ELR (cell line): ENCODE measurements at places on chromosomes 2 and 18.
A peak's percentile ranks its signal among the peaks of the same experiment; 100 is the strongest.

GRCh38 chr2:238107525-238108422 is 7.6 kb downstream of the ESPNL start:
- no peak for DNase-seq

DNA sequence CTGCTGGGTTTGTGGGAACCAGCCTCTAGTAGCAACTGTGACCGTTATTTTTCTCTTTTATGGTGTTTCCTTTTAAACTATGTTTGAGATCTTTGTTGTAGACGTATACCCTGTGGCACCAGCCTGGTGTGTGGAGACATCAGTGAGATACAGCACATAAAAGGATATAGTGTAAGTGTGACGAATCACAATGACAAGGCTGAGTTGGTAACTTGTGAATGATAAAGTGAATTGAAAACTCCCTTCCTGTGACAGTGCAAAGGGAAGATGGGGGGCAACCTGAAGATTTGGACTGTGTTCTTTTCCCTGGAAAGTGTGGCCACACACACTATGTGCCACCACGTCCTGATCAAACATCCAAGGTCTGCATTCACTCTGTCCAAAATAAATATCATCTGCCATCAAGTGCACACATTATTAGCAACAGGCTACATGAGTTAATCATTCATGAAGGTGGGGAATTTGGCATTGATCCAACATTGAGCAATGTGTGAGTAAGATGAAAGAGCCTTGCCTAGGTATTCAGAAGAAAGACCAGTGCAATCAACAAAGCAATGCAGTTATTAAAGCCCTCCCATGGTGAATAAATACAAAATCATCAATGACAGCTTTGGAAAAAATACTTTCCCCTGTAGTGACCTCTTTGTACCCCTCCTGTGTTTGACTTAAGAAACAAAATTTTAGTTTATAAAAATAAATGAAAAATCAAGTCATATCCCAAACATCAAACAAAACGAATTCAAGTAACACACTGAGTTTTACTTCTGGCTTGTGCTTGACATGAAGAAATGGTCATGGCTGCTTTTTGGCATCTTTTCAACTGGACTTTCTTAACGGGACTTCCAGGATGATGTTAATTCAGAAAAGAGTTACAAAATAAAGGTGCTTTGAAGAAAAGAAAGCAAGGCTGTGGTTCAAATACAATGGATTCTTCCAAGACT is 1280.5 kb upstream of the ZEB2 start:
- peak; percentile 26 for DNase-seq

GRCh38 chr18:33757037-33757436 is 179.0 kb downstream of the ASXL3 start:
- DNase-seq, result no peak

GRCh38 chr2:28497206-28497605 is 1.3 kb downstream of the PLB1 start:
- DNase-seq, result no peak

DNA sequence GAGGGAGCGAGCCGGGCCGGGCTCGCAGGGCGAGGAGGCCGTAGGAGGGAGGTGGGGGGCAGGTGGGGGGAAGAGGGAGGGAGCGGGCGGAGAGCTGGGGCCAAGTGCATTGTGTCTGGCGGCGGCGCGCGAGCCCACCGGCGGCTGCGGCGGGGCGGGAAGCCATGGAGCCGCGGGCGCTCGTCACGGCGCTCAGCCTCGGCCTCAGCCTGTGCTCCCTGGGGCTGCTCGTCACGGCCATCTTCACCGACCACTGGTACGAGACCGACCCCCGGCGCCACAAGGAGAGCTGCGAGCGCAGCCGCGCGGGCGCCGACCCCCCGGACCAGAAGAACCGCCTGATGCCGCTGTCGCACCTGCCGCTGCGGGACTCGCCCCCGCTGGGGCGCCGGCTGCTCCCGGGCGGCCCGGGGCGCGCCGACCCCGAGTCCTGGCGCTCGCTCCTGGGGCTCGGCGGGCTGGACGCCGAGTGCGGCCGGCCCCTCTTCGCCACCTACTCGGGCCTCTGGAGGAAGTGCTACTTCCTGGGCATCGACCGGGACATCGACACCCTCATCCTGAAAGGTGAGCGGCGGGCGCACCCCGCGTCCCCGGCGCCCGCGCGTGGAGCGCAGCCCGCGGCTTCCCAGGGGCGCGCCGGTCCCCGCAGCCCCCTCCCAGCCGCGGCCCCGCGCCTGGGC is at the start of gene TMEM178A:
Gene TMEM178A (plus strand): TSS at position 107 of the 680 bp plus-strand sequence. CDS start 58 bp downstream, at position 165.
- peak; percentile 24 for DNase-seq

- peak; percentile 16 for DNase-seq
Observed at GRCh38 chr2:96775160-96775559, 14.5 kb downstream of the CNNM4 start.

DNA sequence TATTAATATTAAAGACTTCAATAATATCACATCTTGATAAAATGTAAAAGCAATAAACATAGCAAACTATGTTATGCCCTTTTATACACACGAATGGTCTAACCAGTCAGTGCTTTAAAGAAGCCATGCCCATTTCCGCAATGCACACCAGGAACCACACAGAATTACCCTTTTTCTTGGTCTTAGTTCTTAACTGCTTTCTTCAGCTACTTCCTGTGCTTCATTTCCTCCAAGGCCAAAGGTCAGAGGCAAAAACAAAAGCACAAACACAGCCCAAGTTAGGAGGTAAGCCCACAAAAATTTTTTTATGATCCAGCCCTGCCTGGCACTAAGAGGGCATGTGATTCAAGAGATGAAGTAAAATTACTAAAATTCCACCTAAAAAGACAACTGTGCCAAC is 267.2 kb downstream of the FBXO15 start:
- DNase-seq, result peak; percentile 3

- DNase-seq, result no peak
Observed at GRCh38 chr2:143482316-143482715, 353.1 kb downstream of the ARHGAP15 start.

DNA sequence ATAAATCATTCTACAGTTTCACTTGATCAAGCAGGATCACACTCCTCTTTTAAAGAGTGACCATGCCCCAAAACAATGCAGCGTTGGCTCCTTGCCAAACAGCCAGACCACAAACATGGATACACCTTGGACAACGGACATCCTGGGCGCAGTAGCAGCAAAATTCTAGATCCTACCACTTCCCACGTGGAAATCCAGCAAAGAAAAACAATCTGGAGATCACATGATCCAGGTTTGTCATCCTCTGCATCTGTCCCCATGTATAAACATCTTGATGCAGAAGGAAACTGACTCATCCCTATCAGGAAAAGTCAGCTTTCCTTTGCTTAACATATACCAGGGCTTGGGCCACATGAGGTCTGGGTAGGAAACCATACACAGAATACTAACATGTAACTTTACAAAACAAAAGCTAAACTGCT is 53.1 kb downstream of the ZNF521 start:
- DNase-seq, result peak; percentile 93

DNA sequence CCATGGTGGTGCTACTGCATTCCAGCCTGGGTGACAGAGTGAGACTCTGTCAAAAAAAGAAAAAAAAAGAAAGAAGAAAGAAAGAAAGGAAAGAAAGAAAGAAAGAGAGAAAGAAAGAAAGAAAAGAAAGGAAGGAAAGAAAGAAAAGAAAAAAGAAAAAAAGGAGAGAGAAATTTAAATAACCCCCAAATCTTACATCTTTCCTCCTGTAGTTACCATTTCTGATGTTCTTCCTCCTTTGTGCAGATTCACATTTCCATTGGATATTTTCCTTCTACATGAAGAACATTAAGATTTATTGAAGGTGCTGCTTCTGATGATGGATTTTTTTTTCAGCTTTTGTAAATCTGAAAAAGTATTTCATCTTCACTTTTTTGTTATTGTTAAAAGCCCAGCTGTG is 97.4 kb upstream of the TGFA start:
- DNase-seq, result no peak

DNA sequence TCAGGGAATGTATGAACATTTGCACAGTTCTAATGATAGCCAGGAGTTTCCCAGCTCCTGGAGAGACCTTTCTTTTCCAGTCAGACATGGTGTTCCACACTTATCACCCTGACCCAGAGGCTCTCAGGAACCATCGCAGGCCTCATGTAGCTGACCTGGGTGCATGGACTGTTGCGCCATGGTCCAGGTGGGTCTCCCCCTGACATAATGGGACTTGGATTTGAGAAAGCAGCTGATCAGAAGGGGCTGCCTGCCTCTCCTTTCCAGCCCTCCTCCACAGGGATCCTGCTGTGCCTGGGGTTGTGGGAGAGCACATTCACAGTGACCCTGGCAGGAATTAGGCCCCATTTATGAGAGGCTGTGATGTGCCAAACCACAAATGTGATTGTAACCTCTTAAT is 133.4 kb upstream of the ALPP start:
- DNase-seq, result no peak

- no peak for DNase-seq
Observed at GRCh38 chr18:59685501-59685900, 11.7 kb downstream of the CCBE1 start.

- DNase-seq, result no peak
Observed at GRCh38 chr2:67919490-67919889, 143.3 kb downstream of the C1D start.

DNA sequence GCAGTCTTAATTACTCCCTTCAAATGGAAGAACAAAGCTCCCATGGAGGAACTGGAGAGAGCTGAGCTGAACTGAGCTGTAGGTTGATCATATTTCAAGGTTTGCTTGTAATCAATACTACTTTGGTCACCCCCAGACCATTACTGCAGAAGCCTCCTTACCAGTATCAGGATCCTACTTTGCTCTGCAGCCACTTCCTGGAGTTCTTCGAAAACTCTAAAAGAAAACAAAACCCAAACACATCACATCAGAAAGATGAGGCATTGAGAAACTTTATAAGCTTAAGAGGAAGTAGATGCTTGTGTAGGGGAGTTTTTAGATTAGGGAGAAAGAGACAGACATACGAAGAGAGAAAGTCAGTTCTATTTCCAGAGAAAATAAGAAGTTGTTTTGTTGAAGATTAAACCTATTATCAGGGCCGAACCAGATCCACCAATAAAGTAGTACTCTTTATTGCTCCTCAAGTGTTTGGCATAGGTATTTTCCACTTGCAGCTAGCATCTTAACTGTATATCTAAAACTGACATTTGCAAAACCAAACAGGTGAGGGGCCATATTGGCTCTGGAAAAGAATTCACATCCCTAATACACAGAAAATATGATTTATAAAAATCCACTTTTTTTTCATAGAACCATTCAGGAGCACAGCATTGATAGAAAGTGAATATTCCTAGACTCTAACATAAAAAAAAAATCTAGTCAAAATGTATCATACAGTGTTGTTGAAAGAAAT is 166.9 kb upstream of the KLF7 start:
- DNase-seq, result no peak
